ENCODE measurements at places on chromosomes 1 and 21.
A peak's percentile ranks its signal among the peaks of the same experiment; 100 is the strongest.

GRCh38 chr1:109240158-109241152, 8.9 kb upstream of the CELSR2 start:
- peak; percentile 73 for DNase-seq

DNA sequence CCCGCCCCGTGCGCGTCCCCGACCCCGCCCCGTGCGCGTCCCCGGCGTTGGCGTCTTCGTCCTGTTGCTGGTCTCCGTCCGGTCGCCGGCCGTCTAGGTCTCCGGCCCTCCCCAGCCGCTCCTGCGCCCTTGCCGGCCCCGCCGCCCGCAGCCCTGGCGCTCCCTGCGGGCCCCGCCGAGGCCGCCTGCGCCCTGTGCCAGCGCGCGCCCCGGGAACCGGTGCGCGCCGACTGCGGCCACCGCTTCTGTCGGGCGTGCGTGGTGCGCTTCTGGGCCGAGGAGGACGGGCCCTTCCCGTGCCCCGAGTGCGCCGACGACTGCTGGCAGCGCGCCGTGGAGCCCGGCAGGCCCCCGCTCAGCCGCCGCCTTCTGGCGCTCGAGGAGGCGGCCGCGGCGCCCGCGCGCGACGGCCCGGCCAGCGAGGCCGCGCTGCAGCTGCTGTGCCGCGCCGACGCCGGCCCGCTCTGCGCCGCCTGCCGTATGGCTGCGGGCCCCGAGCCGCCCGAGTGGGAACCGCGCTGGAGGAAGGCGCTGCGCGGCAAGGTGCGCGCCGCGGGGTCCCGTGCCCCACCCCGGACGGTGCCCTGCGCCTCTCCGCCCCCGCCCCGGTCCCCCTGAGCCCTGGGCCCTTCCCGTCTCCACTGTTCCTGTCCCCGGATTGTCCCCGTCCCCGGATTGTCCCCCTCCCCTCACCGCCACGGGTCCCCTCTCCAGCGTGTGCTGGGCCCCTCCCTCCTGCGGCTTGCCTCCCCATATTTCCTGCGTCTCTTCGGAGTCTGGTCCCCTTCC, at the start of gene RNF187:
RNF187 (plus strand) TSS at position 47 of the 789 bp plus-strand sequence.
- DNase-seq, result peak; percentile 88

- no peak for DNase-seq
These were observed 1124.3 kb downstream of the AMY1C start for GRCh38 chr1:104874044-104874443.

- DNase-seq, result no peak
These were observed 22.0 kb downstream of the PRKCZ start for GRCh38 chr1:2072109-2072806.

DNA sequence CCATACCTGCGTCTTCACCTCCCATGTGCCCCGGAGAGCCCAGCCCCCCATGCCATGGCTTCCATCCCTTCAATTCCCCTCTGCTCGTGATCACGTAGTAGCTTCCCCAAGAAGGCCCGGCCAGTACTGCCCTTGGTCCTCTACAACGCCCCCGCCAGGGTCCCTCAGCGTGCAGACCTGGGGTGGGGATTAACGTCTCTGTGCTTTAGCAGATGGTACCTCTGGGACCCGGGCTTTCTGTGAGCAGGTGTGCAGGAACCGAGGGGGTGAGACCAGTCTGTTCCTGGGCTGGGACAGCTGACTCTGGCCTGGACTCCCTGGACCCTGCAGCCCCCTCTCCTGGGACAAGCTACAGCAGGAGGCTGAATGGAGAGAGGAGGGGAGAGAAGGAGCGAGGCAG, 1.2 kb downstream of the PLCH2 start:
- DNase-seq, result no peak

GRCh38 chr1:212355230-212355969, 59.3 kb downstream of the PACC1 start:
- DNase-seq, result peak; percentile 15

DNA sequence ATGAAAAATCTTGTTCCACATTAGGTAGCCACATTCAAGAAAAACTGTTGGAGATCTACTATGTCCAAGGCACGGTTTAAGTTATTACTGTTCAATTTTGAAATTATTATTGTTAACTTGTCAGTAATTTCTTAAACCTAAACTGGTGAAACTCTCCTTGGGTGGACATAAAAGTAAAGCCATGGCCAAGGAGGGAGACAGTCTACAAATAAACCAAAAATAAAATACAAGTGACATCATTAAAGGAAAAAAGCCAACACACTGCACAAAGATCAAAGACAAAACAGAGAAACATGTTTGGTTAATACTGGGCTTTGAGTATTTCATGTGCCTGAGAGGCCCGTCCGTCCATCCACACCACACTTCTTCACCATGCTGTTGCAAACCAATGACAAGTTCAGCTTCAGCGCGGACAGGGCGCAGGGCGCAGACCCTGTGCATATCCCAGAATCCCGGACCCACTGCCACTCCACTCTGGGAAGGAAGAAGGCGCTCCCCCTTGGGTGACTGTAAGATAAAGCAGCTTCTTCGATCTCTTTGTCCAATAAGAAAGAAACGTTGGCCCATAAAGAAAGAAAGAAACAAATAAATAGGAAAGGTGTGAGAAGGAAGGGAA, 918 bp upstream of the RASAL2 start:
- peak; percentile 6 for DNase-seq

DNA sequence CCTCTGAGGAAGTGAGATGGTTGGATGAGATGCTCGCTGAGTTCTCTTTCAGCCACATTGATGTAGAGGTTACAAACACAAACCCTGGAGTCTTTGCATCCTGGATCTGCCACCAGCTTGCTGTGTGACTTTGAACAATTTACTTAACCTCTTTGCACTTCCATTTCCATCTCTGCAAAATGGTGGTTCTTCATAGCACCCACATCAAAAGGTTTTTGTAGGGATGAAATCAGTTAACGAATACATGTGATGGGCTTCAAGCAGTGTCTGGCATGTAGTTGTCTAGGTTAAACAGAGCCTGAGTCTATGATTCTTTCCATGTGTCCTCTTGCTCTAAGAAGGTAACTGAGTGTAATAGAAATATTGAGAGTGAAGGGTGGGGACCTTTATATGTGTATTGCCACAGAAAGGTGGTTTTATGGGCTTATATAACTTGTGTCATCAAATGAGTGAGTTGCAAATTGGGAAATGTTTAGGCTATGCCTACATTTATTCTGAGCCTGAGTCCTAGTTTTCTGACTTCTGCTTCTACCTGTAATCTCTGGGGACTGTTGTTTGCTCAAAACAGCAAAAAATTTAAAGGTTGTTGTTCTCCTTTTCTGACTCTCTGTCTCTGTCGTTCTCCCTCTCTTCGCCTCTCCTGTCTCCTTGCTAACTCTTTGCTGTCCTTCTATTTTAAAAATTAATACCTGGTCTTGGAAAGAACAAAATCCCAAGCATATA, 27.3 kb upstream of the LRRN2 start:
- no peak for DNase-seq

GRCh38 chr21:31710586-31710985, 21.3 kb downstream of the SCAF4 start:
- peak; percentile 65 for DNase-seq

- DNase-seq, result no peak
These were observed 6.7 kb downstream of the CRP start for GRCh38 chr1:159707472-159708260.

DNA sequence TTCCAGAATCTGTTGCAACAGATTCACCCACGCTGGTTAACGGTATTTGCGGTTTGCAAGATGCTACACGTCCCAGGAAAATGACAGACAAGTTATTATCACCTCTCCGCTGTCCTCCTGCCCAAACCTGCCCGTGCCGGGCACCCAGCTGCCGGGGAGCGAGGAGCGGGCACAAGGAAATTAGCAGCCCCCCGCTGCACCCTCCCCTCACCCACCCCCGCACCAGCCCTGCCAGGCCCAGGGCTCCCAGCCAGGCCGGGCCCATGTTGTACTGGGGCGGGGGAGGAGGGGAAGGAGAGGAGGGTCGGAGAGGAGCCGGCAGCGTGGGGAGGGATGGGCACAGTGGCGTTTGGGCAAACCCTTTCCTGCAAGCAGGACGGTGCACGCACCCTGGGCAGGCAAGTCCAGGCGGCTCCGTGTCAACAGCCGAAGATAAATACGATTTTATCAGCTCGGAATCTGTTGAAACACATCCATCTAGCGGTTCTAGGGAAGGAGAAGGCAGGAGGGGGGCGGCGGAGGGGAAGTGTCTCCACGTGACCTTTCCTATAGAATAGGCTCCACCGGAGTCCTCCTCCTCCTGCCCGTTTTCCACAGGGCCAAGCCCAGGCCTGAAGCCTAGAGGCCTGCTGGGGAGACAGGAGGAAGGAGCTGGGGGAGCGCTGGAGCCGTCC, 35.1 kb upstream of the CCDC27 start:
- DNase-seq, result no peak

DNA sequence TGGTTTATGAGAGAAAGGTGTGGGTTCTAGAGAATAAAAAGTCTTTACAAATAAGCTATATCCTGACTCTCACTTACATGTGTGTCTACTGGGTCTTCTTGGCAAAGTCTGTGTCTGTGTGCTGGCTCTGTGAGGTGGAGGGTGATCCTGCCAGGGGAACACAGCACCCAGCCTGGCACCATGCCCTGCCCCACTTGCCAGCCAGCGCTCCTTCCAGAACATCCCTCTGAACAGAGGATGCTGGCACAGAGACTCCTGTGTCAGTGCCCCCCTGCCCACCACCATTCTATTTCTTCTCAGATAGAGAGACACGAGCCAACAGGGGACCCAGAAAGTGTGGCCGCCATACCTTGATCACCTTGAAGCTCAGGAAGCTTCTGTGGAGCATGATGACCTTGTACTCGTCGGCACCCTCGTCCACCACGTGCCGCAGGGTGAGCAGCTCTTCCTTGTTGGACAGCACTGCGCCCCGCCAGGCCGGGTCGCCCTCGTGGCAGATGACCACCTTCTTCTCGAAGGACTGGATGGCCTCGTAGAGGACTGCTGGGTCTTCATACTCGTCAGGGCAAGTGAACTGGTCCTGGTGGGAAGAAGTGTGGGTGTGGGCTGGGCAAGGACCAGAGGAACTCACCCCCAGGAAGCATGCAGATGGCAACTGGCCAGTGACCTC, 49.7 kb downstream of the NTPCR start:
- DNase-seq, result no peak

GRCh38 chr1:56200896-56201295, 378.5 kb downstream of the PLPP3 start:
- peak; percentile 20 for DNase-seq

- DNase-seq, result no peak
These were observed 74.8 kb upstream of the BMP8A start for GRCh38 chr1:39416609-39417008.

GRCh38 chr1:5576673-5577065, 415.6 kb downstream of the NPHP4 start:
- DNase-seq, result no peak

DNA sequence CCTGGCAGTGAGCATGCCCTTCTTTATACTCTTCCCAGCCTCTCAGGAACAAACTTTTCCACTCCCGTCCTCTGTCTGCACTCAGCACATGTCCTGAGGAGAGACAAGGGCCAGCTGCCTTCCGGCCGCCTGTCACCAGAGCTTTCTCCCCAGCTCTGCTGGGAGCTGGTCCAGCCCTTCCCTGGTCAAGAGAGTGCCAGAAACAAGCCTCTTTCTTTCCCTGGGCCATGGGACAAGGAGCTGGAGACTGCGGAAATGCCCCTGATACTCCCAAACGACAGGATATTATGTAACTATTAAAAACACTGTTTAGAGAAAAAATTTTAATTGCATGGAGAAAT, 10.4 kb downstream of the LAMB3 start:
- peak; percentile 32 for DNase-seq

DNA sequence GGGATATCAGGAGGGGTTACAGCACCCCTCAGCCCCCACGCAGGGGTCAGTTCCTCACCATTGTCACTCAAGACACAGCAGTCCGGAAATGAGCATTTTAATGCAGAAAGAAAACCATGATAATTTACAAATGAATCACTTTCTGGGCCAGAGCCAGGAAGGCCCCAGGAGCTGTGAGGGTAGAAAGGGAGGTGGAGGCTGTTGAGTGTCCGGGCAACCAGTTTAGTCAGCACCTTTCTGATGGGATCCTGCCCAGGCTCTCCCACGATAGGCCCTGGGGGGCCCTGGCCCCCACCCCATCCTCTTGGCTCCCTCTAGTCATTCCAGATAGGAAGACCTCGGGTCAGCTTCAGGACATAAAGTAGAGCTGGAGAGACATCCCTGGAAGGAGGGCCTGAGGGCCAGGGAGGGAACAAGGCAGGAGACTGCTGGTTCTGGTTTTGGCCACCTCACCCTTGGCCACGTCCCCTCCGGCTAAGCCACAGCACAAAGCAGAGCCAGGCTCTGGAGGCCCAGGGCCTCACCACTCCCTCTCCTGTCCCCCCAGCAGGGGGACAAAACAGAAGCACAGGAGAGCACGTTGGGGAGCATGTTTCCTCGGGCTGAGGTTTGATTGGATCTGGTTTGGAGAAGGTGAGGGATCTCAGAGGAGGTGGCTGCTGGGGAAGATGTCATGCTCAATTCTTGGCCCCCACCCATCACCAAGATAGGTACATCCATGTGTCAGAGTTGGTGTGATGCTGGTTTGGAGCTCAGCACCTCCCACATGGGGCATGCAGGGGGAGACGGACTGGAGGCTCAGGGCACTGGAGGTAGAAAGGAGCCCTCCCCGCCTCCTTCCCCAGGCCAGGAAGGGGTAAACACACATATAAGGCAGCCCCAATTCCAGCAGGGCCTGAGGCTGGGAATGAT, 20.6 kb downstream of the ETNK2 start:
- DNase-seq, result peak; percentile 90

DNA sequence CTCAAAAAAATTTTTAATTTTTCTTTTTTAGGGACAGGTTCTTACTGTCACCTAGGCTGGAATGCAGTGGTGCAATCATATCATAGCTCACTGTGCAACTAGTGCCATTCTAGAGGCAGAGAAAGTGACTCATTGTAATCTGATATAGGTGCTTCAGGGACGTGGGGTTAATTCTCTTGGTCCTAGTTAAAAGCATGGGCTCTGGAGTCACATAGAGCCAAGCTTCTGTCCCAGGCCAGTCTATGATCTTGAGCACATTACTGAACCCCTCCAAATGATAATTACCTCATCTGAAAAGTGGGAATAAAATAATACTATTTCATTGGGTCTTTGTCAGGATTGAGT, 1.1 kb upstream of the ADIPOR1 start:
- DNase-seq, result peak; percentile 18

GRCh38 chr1:207234690-207235089, 86.8 kb upstream of the CD55 start:
- no peak for DNase-seq

- no peak for DNase-seq
These were observed 102.2 kb downstream of the BARHL2 start for GRCh38 chr1:90614872-90615271.

DNA sequence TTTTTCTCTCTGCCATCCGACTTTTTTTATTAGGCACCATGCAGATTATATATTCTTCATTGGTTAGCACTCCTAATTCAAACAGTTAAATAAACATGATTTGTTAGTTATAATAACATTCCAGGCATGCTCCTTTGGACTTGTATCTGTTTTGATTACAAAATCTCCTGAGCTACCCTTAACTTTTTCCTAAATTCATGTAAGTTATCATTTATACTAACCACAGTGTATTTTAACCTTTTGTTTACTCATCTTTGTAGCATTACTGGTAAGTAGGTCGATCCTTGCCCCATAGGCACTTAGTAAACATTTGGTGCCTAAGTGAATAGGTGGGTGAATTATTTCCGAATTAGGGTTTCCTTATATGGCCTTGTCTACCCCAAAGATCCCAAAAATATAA, 43.8 kb downstream of the MIER1 start:
- no peak for DNase-seq

GRCh38 chr1:47677241-47677940, 239.5 kb downstream of the FOXD2 start:
- no peak for DNase-seq
